ENCODE measurements at places on chromosomes 2 and 18.
A peak's percentile ranks its signal among the peaks of the same experiment; 100 is the strongest.

DNA sequence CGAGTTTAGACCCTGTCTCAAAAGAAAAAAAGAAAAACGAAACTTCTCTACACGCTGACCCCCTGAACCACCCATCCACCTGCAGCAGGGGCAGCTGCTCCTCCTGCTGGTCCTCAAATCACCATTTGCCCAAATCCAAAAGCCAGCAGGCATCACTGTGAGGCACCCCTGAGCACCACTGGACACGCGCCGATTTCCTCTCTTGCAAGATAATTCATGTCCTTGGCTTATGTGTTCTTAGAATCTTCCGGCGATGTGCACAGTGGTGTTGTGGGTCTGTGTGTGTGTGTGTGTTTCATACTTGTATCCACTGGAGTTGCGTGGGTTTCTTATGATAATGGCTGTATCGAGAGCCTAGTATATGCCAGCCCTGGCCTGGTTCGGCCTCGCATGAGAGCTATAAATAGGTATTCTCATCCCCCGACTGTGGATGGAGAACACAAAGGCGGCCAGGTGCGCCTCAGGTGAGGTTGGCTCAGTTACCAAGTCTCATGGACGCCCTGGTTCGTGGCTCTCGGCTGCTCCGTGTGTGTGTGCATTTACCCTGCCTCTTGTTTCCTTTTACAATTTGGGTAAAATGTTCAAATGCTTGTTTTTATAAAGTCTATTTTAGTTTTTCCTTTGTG is 235.5 kb downstream of the HDAC4 start:
- no peak for DNase-seq

DNA sequence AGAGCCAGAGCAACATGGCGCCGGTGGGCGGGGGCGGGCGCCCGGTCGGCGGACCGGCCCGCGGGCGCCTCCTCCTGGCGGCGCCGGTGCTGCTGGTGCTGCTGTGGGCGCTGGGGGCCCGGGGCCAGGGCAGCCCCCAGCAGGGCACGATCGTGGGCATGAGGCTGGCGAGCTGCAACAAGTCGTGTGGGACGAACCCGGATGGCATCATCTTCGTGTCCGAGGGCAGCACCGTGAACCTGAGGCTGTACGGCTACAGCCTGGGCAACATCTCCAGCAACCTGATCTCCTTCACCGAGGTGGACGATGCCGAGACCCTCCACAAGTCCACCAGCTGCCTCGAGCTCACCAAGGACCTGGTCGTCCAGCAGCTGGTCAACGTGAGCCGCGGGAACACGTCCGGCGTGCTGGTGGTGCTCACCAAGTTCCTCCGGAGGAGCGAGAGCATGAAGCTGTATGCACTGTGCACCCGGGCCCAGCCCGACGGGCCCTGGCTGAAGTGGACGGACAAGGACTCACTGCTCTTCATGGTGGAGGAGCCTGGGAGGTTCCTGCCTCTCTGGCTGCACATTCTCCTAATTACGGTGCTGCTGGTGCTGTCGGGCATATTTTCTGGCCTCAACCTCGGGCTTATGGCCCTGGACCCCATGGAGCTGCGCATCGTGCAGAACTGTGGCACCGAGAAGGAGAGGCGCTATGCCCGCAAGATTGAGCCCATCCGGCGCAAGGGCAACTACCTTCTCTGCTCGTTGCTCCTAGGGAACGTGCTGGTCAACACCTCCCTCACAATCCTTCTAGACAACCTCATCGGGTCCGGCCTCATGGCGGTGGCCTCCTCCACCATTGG is 507 bp downstream of the CNNM4 start:
- no peak for DNase-seq

DNA sequence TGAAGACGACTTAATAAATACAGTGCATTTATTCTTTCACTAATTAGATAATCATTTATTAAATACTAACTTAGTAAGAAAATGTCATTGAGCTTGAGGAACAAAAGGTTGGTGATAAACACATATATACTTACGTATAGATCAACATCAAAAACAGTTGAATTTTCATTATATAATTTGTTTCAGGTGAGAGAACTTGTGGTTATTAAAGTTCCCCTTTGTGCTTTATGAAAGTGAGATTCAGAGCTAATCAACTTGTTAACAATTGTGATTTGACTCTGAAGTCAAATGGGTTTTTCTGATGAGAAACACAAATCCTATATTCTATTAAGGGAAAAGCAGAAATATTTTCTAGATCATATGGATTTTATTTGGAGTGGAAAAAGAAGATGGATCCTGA is 524.0 kb downstream of the SOX11 start:
- DNase-seq: no peak

- DNase-seq: no peak
Observed at GRCh38 chr18:29879763-29880162, 1162.8 kb downstream of the DSC3 start.

DNA sequence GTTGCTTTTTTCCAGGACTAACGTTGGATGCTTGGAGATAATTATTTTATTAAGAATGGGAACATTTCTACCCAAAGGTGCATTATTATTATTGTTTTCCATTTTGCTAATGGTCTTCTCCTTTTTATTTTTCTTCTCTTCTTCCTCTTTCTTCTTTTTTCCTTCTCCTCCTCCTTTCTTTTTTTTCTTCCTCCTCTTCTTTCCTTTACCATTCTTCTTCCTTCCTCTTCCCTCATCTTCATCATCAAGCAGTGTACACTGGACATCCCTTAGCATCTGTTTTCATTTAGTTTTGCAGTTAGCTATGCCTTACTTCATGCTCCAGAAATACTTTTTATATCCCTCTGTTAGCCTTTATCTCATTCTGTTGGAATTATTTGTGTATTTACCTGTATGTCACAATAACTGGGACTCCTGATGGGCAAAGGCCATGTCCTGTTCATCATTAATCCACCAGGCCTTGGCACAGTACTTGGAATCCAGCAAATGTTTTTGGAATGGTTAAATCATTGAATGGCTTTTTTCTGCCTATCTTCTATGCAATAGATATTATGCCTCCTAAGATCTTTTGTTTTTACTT is 162.7 kb downstream of the CAMKMT start:
- no peak for DNase-seq

GRCh38 chr2:67880291-67880761 is 182.5 kb downstream of the C1D start:
- DNase-seq: no peak

DNA sequence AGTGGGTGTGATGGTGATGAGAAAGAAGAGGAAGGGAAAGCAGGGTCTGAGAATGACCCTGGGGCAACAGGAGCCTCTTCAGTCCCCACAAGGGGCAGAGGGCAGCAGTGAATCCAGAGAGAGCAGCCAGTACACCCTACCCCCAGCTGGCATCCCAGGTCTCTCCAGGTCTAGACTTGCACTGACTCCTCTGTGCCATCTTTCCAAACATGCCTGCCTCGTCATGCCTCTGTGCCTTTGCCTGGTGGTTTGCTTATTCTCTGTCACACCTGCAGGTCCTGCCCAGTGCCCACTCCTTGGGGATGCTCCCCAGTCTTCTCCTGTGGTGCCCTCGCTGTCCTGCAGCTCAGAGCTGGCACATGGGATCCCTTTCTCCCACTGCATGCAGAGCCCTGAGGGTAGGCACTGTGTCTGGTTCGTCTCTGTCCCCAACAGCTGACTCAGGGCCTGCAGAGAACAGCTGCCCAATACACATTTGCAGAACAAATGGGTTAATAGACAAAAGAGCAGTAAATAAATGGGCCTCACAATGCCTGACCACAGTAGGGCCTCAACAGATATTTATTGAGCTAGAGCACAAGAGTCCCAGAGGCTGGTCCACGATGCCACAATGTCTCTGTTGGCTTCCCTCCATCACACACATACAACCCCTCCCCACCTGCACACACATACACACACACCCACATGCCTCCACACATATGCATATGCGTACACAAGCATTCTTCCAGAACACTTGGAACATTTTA is 89.8 kb downstream of the HS1BP3 start:
- no peak for DNase-seq

DNA sequence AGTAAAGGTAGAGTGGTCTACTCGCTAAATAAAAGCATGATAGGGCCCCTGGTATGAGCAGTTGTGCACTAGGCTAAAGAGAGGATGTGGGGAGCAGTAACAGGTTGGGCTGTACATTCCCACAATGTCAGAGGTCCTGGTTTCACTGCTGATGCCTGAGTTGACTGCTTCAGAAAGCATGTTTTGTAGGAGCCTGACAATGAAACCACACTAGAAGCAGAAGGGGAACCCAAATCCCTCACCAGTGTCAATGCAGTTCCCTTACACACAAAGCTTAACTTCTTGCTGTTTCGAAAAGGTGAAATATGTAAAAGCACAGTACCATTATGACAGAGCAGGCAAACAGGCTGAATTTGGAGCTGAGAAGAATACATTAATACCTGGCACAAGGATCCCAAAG is 291.7 kb upstream of the KYNU start:
- DNase-seq: no peak

DNA sequence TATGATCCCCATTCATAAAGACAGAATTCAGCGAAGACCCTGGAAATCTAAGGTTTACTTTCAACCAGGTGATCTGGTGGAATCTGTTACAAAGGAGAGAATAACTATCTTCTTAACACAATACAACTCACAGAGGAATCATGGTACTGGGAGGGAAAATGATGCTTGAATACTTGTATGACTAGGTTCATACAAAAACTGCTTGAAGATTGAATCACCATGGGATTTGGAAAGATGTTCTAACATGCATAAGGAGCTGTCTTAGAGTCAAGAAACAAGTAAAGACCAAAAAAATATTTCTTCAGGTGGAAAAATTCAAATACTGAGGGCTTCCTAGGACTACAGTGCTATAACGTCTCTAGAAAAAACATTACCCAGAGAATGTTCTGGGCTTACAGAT is 32.2 kb downstream of the COL5A2 start:
- no peak for DNase-seq

GRCh38 chr2:121695171-121695451 is 41.6 kb downstream of the NIFK start:
- no peak for DNase-seq

DNA sequence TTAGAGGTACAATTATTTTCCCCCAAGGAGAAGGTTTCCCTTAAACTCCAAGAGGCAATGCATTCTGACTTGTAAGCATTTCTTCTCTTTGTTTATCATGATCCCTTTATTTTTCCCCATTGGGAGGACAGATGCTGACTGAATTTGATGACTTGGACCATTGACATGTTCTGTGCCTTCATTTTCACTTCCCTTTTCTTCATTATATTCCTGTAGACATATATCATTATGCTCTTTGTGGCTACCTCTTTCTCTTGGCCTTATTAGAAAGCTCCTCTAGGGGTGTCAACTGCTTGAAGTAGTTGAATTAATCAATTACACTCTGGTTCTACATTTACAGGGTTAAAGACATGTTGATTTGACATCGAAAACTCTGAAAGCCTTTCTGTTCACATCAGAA is 330.0 kb upstream of the DCC start:
- DNase-seq: no peak

GRCh38 chr2:188788621-188789020 is 185.6 kb upstream of the COL3A1 start:
- DNase-seq: no peak

DNA sequence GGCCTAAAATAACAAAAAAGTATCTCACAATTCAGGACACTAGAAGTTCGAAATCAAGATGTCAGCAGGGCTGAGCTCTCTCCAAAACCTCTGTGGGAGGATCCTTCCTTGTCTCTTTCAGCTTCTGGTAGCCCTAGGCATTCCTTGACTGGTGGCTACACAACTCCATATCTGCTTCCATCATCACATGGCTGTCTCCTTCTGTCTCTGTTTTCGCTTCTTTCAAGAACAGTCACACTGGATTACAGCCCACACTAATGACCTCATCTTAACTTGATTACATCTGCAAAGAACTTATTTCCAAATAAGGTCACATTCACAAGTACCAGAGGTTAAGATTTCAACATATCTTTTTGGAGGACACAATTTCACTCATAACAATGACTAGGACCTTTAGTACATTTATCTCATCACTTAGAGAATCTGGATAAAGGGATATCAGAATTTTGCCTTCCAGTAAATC is 275.2 kb downstream of the IRS1 start:
- peak; percentile 85 for DNase-seq

GRCh38 chr2:110714452-110715224 is 17.7 kb upstream of the ACOXL start:
- DNase-seq: no peak

DNA sequence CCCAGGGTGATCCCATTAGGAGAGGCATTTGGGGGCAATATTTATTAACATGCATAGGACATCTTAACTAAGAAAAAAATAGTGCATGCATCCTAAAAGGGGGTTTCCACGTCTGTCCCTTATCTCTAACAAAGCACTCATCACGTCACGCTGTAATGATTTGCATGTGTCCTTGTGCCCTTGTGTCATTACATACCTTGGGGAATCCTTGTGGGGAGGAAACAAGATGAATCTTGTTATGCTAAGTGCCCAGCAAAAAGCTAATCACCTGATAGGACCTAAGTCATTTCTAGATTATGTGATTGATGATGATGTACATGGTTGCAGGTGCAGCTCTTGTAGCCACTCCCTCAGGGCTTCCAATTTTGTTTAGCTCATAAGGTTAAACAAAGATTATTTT is 250.9 kb downstream of the FBXO15 start:
- DNase-seq: no peak

DNA sequence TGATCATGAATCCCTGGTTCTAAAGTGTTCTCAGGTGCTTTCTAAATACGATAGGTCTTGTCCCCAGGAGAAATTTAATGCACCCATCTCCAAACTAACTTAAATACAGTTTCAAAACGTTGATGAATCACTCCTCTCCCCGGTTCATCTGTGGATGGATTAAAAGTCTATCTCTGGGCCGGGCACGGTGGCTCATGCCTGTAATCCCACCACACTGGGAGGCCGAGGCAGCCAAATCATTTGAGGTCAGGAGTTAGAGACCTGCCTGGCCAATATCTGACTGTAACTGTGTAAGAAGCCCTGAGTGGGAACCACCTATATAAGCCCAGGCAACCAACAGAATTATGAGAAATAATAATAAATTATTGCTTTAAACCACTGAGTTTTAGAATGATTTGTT is 78.7 kb downstream of the LONRF2 start:
- no peak for DNase-seq

DNA sequence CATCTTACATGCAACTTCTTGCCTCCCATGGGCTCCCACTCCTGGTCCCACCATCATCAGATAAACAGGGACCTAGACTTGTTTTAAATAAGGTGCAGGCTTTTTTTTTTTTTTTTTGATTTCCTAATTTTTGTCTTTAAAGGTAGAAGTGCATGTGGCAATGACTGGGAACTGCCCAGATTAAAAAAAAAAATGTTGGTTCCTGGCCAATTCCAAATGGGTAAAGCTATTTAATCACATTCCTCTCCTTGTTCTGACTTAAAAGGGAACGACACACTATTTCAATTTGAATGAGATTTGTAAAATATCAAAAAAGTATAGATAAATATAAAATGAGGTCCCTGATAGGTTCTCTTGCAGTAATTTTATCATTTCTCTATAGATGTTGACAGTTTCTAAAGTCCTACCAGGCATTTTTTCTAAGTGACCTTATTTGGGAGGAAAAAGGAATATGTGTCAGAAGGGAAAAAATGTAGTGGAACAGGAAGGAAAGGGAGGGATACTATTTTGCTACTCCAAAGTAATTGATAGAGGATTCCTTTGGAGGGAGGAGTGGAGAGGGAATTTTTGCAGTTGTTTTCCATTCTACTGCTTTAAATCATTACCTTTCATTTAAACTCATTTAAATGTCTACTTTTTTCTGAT is 43.3 kb downstream of the DDX1 start:
- DNase-seq: no peak

All from non-pigmented ciliary epithelial cell (primary cell).